MM.1S (cell line): ENCODE measurements at places on chromosomes 11 and 22.

GRCh38 chr11:95999711-96000406 is 76.0 kb upstream of the MTMR2 start:
- DNase-seq: peak; percentile 58

GRCh38 chr22:43884600-43885318 is 7.1 kb downstream of the PNPLA5 start:
- peak; percentile 45 for DNase-seq

GRCh38 chr11:132531921-132532320 is 1000.4 kb downstream of the OPCML start:
- DNase-seq: no peak

DNA sequence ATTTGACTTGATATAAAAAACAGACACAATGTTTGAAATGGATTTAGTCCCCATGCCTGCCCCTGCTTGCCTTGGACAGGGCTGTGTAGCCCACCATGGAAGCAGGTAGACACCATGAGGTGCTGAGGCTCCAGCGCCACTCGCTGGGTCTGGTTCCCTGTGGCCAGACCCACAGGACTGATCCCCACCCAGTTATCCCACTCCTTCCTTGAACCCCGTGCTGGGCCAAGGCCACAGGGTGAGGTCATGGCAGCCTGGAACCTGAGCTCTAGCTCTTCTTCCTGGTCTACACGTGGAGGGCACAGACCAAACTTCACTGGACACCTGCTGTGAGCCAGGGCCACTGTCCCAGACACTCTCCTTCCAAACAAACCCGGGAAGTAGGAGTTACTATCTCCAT is 42.5 kb downstream of the GAB4 start:
- DNase-seq: no peak

- peak; percentile 11 for DNase-seq
Observed at GRCh38 chr11:79076526-79077115, 364.2 kb downstream of the TENM4 start.

DNA sequence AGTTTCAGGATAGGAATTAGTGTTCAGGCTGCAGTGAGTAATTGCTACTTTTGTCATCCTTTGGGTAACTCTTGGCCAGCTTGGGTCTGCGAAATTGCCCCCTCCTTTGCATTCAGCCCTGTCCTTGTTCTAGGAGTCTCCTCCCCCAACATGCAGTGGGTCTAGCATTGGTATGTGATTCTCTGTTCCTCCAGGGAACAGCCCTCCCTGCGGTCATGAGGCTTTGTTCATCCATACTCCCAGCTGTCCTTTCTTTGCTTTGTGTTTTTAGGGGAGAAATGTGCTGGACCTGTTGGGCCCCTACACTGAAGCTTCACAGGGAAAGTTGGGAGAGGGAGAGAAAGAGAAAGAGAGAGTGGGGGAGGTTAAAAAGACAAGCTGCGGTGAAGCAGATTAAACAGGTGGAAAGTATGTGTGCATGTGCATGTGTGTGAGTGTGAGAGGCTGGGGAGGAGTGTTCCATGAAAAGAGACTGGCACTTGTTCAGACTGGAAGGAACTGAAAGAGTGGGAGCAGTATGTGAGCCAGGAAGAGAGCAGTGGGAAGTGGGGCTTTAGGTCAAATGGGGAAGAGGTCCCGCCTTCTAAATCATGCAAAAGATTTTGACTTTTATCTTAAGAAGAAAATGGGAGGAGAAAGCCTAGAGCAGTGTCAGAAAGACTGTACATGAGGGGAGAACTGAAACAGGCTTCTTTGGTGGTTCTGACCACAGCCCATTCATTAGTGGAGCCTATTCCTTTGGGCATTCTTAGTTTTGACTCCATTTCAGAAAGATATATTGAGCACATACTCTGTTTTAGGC is 17.9 kb upstream of the SESN3 start:
- no peak for DNase-seq

DNA sequence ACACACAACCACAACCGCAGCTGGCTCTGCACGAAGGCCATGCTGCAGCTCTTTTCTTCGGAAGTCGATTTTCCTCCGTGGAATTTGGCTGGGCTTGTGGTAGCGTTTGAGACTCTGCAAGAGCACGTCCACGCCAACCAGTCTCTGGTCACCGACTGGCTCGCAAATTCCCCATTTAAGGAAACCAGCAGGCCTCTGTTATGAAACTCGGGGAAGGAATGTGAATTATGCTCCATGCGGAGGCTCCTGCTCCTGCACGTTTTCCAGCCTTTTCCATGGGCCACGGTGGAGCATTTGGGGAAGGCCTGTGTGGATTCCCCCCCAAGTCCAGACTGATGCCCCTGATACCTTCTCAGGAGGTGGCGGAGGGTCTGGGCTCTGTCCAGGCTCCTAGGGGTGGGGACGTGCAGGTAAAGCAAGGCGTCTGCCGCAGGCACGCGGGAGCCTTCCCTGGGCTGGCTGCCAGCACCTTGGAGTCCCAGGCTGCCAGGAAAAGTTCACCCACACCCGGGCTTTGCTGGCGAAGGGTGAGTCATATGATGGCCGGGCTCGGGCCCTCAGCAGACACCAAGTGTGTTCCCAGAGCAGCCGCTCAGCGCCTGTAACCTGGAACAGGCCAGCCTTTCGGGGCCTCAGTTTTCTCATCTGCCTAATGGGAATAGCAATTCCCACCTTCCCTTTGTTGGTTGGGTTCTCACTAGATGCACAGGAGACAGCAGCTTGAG is 41.9 kb downstream of the LRP5 start:
- DNase-seq: no peak

- peak; percentile 20 for DNase-seq
Observed at GRCh38 chr11:36487619-36488018, 22.5 kb downstream of the TRAF6 start.

DNA sequence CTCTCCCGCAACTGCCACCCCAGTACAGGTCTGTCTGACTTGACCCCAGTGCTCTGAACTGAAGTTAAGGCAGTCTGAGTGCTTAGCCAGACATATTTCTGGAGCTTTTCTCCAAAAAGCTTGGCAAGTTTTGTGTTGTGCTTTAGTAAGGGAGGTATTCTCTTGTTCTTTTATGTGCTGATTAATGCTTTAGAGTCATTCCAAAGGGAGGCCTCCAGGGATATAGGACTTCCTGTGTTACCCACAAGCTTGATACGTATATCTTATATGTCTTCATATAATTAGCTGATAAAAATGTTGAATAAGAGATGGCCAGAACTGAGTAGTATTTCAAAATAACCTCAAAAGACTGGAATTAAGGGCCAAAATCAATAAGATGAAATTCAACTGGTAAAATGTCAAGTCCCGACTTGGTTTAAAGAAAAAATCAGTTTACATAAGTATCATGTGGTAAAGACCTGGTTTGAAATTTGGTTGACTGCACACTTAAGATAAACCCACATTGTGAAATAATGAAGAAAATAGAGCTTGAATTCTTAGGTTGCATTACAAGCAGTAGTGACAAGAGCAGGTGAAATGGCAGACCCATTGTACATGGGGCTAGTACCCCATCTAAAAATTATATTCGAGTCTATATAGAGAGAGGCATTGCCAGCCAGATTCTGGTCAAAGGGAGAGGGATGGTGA is 226.9 kb downstream of the SNX19 start:
- DNase-seq: no peak

DNA sequence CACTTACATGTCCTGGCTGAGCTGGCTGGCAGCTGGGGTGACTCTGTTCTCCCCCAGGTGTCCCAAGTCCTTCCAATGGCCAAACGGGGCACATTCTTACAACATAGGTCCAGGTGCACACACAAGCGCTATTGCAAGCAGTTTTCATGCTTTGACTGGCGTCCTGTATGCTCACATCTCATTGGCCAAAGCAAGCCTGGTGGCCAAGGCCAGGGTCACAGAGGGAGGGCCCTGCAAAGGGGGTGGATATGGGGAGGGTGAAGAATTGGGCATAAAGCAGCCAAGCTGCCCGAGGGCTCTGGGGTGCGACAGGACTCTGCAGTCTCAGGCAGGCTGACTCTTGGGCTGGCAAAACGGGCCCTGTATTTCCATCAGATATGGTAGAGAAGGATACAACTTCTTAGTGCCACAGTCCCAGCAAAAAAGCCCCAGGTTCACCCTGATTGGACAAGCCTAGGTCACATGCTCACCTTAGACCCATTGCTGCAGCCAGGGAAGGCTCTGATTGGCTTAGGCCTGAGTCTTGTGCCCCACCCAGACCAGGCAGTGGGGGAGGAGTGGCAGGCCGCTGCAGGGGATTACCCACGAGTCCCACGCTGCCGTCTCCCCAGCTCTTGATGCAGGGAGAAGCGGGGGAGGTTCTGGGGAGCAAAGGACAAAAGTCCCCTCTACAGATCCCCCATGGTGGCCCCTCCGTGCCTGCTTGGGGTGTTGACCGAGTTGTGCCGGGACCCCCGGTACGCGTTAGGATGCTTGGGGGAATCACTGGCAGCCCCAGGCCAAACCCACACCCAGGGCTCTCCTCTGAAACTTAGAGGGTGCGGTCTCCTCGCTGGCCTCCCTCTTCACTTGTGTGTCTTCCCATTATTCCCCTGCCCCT is 110.8 kb downstream of the ARHGAP8 start:
- DNase-seq: no peak

GRCh38 chr11:119615003-119615881 is 113.8 kb downstream of the NECTIN1 start:
- DNase-seq: peak; percentile 8

DNA sequence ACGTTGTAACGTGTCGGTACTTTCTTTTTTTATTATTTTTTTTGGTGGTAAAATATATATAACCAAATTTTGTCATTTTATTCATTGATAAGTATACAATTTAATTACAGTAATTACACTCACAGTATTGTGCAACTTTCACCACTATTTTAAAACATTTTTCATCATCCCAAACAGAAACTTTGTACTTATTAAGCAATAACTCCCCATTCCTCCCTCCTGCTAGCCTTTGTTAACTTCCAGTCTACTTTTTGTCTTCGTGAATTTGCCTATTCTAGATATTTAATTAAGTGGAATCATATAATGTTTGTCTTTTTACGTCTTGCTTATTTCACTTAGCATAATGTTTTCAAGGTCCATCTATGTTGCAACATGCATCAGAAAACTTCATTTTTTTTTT is 58.5 kb downstream of the STIM1 start:
- DNase-seq: no peak

DNA sequence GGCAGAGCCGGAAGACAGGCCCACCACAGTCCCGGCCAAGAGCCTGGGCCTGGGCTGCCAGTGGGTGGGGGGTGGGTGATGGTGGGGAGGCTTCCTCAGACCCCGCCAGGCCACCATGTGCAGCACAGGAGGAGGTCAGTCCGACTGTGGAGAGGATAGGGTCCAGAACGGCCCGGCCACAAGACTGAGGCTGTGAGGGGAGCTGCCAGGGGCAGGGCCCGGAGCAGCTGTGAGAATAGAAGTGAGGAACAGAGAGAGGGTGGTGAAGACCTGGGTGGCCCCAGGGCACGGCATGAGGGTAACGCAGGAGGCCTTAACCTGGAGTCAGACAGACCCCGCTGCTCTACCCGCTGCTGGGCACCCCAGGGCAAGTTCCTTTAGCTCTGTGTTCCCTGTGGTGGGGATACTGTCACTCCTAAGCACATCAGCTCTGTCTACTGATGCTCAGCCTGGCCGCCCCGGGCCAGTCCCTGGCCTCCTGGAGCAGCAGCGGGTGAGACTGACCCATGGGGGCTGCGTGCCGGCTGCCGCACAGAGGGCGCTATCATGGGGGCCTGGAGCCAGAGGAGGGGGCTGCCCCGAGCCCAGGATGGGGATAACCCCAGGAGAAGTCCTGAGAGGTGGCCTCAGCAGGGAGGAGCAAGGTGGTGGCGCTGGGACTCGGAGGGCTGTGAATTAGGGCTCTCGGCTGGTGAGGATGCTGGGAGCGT is 1.7 kb downstream of the FERMT3 start:
- no peak for DNase-seq

DNA sequence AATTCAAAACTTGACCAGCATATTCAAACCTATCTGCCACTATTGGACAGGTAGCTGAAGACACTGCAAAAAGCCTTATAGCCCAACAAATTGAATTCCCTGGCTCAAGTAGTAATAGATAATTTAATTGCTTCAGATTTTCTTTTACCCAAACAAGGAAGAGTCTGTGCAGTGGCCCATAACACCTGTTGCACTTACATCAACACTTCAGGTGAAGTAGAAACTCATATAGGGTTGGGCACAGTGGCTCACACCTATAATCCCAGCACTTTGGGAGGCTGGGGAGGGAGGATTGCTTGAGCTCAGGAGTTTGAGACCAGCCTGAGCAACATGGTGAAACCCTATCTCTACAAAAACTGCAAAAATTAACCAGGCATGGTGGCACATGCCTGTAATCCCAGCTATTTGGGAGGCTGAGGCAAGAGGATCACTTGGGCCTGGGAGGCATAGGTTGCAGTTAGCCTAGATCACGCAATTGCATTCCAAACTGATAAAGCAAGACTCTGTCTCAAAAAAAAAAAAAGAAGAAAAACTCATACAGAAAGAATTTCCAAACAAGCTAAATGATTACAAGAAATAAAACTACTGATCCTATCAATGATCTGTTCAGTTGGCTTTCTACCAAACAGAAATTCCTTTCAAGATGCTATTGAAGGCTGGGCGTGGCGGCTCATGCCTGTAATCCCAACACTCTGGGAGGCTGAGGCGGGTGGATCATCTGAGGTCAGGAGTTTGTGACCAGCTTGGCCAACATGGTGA is 9.5 kb downstream of the FOLR3 start:
- DNase-seq: no peak

- DNase-seq: no peak
Observed at GRCh38 chr11:1300121-1300520, 9.3 kb downstream of the TOLLIP start.

DNA sequence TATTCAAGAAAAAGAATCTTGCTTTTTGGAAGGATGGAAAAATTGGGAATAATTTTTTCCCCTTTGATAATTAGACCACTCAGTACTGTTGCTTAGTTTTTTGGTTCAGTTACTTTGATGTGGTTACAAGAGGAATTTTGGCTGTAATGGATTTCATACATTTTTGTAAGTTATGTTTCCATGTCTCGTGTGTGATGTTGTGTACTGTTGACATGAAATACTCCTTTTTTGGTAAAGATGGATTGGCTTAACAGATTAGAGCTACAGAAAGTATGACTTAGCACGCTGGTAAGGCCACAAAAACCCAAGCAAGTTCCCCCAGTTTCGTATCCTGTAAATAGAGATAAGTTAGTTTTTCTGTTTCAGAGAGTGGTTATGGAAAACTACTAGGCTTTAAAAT is 11.9 kb downstream of the TBCEL start:
- peak; percentile 64 for DNase-seq

DNA sequence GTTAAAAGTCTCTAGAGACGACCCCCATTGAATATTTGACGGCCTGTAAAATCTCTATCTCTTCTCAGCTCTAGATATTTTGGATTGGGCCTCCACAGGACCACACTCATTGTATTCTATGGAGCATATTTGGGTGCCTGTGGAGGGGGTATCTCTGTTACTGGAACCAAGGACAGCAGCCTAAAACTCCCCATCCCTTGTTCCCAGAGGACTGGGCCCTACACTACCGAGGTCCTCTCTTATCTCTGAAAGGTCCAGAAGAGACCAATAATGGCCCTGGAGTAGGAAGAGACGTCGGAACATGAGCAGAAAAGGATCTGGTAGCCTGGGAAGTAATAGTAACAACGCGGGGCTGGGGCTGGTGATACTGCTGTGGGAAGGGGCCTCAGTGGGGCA is 542 bp downstream of the HPS4 start:
- no peak for DNase-seq
